Forelimb muscle (tissue), 1 donor: ENCODE measurements at places on chromosomes 4 and X.

- DNase-seq, result no peak
Observed at GRCh38 chr4:127776620-127777019, 5.5 kb upstream of the HSPA4L start.

GRCh38 chrX:40867352-40867751, 132.0 kb upstream of the MED14 start:
- DNase-seq, result no peak

- DNase-seq, result no peak
Observed at GRCh38 chr4:105666693-105667092, 41.8 kb downstream of the INTS12 start.

DNA sequence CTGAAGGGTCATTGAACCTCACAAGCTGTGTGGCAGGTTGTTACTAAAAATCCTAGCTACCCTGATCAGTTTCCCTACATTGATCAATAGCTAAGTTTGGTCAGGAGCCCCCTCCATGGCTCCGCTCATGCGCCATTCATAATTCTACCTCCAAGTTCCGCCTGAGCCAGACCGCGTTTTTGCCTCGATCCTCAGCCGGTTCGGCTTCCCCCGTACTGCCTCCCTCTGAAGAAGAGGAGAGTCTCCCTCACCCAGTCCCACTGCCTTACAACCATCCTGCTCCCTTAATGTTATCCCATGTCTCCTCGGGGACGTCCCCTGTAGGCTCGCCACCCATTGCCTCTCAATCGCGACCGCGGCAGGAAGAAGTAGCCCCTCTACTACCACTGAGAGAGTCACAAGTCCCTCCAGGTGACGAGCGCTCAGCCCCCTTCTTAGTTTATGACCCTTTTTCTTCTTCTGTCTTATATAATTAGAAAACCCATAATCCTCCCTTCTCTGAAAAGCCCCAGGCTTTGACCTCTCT, 158.2 kb downstream of the DEFB131A start:
- no peak for DNase-seq

- DNase-seq, result no peak
Observed at GRCh38 chr4:165668694-165669093, 204.3 kb upstream of the TLL1 start.

DNA sequence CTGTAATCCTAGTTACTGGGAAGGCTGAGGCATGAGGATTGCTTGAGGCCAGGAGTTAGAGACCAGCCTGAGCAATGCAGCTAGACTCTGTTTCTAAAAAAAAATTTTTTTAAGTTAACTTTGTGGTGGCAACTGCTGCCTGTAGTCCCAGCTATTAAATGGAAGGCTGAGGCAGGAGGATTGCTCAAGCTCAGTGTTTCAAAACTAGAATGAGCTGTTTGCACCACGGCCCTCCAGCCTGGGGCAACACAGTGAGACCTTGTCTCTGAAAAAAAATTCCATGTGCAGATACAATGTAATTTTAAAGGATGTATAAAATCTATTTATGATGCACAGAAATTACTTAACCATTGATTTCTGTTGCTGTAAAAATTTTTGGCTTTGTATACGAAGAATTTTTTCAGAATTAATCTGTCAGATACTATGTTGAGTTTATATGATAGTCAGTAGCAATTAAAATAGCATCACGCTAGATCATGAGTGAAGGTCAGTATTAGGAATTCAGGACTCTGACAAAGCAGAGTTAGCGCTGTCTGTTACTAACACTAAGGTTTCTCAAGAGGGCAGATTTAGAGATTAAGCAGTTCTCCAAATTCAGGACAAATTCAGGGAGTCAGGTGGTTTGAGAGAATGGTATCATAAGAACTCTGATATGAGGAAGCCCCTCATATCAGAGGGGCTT, 8.3 kb upstream of the AGA start:
- no peak for DNase-seq

GRCh38 chr4:125650557-125650956, 335.8 kb downstream of the FAT4 start:
- no peak for DNase-seq

GRCh38 chrX:125894947-125895346, 271.1 kb downstream of the DCAF12L2 start:
- DNase-seq, result no peak

GRCh38 chr4:4677556-4678522, 136.0 kb upstream of the STX18 start:
- DNase-seq, result peak; percentile 34

DNA sequence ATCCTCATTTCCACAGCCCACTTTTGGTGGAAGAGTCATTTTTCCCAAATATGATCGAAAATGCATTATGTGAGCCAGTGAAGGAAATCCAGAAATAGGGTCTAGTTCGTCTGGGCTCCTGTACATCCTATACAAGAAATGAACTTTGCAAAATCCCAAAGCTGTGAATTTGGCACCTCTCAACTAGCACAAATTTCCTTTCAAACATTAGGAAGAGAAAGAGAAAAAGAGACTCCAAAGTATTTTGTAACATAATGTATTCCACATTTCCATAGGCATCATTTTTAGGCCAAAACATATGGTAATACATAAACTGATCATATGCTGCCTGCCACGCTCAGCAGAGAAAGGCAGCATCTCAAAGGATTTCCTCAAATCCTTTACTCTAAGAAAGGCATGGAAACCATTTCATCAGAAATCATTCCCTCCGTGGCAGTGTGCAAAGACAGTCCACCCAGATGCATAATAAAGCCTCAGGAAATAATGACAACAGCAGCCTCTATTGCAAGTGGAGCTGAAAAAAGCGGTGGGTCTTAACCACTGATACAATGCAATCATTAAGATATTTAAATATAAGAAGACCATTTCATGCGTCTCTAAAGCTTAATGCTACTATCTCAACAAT, 56.8 kb downstream of the ANOS1 start:
- peak; percentile 56 for DNase-seq

DNA sequence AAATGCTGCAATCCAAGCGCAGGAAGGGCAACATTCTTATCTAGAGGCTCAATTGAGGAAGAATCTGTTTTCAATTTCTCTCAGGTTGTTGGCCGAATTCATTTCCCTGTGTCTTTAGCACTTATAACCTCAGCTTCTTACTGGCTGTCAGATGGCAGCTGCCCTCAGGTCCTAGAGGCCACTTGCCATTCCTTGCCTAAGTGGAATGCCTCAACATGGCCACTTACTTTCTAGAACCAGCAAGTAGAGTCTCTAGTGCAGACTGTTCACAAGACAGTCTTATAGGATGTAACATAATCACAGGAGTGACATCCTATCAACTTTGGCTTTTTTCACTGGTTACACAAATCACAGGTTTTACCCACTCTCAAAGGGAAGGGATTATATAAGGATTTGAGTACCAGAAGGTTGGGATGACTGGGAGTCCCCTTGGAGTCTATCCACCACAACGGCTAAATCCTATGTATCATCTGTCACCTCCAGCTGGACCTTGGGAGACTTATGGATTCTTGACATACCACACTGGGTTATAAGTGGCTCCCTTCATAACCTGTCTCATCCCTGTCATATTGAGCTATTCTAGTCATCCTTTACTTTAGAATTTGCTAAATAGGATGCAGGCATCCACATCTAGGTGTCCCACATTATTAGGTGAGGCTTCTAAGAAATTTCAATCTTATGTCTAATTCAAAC, 297.9 kb upstream of the CTSO start:
- DNase-seq, result no peak

- no peak for DNase-seq
Observed at GRCh38 chr4:15353207-15353606, 74.6 kb upstream of the C1QTNF7 start.
